ENCODE measurements at places on chromosomes 16 and 17.

- no peak for DNase-seq
These were observed 1.4 kb upstream of the RAC3 start for GRCh38 chr17:82029990-82030469.

GRCh38 chr16:56792967-56793366 lies 63.0 kb downstream of the NUP93 start:
- DNase-seq: no peak

DNA sequence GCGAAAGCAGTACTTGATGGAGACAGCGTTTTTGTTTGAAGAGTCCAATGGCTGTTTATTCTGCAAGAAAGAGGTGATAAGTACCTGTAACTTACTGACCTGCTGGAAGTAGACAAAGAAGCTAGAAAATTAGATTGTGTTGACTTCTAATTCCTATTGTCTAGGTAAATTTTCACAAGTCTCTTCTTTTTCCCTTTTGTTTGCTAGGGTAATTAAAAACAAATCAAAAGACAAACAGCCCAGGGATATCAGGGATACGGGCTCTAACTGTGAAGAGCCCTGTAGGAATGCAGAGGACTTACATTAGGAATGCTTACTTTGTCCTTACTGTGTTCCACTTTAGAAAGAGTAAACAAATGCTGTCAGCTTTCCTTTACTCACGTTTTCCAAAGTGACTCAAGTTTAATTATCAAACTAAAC lies 7.0 kb downstream of the PSME3IP1 start:
- DNase-seq: no peak

DNA sequence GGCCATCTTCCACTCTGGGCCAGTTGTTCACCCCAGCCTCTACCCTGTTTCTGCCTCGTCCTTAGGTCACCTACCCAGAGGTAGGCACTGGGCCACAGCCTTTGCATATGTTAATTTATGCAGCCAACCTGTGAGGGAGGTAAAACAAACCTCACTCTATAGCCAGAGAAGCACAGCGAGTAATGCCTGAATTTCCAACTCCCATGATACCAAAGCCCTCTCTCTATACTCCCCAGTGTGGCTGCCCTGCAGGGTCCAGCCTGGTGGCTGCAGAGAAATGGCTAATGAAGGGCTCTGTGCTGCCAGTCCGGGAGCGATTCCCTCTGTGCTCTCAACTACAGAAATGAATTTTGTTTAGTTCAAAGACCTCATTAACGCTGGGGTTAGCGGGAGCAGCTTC lies 397.0 kb upstream of the CCL2 start:
- no peak for DNase-seq

DNA sequence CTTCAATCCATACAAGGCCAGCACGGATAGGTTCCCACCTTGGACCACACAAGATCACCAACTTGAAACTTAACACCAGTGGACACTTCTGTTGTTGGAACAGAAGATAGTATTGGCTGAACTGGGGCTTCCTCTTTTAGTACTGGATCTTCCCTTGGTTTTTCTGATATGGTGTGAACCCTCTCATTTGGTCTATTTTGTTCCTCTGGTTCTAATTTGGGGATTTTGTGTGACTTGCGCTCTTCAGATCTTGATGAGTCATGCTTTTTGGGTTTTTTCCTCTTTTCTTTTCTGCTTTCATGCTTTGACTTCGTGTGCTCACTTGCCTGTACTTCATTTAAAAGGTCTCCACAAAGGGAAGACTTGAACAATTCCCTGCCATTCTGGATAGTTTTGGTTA lies 39.0 kb downstream of the SOST start:
- DNase-seq: no peak

GRCh38 chr16:84742641-84743092 lies 42.9 kb downstream of the USP10 start:
- DNase-seq: peak; percentile 64

GRCh38 chr17:1559047-1560043 lies 3.2 kb downstream of the PITPNA start:
- DNase-seq: no peak

DNA sequence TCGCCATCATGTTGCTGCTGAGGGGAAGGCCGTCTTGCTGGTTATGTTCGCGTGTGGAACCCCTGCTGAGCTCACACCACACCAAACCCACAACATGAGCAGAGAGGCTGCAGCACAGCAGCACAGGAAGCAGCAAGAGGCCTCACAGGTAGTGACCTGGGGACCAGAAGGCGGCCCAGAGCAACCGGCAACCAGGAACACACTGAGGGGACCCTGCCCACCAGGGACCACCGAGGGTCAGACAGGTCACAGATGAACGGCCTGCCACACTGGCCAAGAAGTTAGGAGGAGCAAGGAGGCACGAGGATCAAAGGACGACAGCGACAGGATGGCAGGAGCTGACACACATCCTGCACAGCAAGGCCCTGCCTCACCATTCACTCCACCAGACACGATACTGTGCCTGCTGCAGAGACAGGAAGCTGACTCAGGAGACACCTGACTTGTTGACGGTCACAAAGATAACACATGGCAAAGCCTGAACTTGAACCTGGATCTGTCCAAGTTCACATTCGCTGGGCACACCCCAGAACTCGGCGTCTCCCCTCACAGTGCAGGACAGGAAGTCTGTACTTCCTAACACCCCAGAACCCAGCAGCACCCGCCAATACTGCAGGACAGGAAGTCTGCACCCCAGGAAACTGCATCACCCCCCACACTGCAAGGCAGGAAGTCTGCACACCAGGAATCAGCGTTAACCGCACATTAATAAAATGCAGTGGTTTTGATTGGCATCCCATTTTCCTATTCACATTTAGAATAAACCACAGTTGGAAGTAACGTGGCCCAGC lies 98.5 kb downstream of the ZNF778 start:
- DNase-seq: peak; percentile 38

DNA sequence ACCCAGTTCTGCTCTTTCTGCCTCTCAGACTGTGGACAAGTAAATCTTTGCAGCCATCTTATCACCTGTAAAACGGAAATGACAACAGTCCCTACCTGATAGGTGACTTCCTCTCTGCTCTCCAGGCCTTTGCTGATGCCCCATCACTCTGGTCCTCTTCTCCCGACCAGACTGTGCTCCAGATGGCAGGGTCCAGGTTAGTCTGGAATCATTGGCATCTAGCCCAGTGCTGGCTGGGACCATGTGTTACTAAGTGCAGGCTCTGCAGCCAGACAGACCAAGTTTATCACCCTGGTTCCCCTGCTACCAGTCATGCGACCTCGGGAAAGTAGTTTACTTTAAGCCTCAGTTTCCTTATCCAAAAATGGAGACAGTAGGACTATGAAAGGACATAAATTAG lies 1.8 kb upstream of the NUBP1 start:
- DNase-seq: no peak

- DNase-seq: no peak
These were observed 130.3 kb downstream of the TANGO6 start for GRCh38 chr16:68973611-68974120.

- DNase-seq: peak; percentile 21
These were observed 19.7 kb downstream of the CDC42EP4 start for GRCh38 chr17:73292031-73292531.

All from erythroblast (primary cell).